Suppressor macrophage (primary cell): ENCODE measurements at places on chromosomes 11 and 22.

GRCh38 chr11:11265994-11266606, 87.0 kb downstream of the CSNK2A3 start:
- peak; percentile 63 for DNase-seq

DNA sequence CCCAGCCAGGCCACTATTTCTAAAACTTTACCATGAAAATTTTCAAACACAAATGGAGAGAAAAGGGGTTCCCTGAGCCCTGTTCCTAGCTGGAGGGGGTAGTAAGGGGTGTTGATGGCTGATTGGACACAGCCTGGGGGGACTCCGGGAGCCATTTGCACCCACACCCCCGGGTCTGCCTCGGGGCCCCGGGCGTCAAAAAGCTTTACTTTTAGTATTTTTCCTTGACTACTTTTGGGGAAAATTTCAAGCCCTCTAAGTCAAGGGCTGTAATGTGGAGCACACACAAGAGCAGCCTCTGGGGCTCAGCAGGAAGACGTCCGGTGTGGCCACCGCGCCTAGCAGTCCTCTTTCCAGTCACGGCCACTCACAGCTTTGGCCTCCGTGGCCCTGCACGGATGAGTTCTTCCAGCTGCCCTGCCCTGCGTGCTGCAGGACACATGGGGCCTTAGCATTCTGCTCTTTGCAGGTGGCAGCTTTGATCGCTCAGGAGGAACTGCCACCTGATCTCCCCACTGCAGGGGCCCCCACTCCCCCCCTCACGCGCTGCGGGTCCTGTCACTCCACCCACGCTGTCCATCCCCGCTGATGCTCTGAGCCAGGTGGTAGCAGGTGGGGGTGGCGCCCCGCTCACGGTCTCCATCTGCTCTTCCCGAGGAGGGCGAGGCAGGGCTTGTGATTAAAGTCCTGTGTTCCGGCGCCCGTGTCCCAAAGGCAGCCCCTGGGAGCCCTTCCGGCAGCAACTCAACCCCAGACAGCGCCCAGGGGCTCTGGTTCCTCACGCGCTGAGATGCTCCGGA, 14.4 kb downstream of the RNH1 start:
- DNase-seq, result no peak

- no peak for DNase-seq
Observed at GRCh38 chr11:63939397-63939891, 642 bp downstream of the NAA40 start.

GRCh38 chr22:35220221-35220620, 37.1 kb upstream of the HMGXB4 start:
- DNase-seq, result no peak

DNA sequence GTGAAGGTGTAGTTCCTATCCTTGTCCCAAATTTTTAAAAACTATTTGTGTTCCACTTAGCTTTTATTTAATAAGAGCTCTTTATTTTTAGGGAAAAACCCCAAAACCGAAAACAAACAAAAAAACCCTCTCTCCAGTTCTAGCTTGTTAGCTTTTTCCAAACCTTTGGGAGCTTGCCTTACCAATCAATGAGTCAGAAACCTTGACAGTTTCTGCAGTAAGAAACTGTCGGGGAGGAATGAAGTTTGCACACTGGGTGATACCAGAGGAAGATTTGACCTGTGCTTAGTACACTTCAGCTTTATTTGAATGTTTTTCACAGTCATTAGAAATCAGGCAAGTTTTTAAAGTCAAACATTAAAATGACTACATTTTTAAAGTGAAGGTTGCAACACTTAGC, 105.0 kb downstream of the FAT3 start:
- no peak for DNase-seq

DNA sequence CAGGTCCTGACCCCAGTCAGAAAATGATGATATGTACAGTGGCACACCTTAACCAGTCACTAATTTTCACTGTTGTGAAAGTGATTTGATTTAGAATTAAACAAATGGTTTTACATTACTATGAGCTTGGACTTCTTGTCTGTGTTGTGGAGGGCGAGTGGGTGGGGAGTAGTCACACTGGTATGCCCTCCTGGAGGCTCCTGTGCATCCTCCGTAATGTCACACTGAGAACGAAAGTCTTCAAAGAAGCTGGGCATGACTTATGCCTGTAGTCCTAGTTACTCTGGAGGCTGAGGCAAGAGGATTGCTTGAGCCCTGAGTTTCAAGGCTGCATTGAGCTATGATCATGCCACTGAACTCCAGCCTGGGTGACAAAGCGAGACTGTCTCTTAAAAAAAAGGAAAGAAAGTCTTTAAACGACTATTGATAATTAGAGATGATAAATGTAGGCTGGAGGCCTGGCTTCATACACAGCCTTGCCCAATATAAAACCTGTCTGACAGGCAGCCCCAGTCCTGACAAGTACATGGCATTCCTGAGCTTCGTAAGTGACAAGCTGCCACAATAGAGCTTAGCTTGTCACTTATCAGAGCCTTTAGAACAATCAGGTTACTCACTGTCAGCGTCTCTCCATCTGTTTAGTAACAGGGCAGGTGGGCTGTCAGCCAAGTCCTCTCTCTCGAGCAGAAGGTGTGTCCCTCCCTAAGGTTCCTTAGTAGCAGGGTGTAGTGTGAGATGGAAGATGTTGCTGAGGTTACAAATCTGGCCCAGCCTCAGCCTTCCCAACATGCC, 5.0 kb upstream of the LIMK2 start:
- DNase-seq, result no peak

GRCh38 chr11:9720290-9720630, 56.4 kb downstream of the SWAP70 start:
- DNase-seq, result peak; percentile 13

DNA sequence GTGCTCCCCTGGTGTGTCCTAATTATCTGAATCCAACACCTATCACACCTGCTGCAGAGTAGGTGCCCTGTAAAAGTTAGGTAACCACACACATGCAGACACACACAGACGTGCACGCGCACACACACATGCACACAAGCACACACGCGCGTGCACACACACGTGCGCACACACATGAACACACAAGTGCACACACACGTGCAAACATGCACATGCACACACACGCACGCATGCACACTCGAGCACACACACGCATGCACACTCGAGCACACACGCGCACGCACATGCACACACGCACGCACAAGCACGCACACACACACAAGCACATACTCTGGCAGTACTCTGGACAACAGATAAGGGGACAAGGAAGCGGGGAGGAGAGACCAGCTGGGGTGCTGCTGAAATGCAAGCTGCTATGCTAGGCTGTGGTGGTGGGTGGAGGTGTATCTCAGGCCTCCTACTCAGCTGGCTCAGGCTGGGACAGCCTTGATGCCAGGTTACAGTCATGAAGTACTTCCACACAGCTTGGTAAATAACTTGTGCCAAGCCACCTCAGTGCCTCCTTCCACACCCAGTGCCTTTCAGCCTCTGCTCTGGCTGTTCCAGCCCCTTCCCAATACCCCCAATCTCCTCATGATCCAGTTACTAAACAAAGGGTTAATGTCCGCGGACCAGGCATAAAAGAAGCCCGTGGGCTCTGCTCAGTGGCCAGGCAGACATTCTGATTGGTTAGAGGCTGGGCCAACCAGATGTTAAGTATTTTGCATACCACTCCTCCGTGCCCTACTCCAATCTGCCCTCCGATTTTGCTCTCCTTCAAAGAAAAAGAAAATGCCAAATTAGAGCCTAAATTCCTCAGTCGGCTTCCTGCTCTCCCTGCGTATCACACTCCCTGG, 374.1 kb downstream of the TENM4 start:
- DNase-seq, result no peak

DNA sequence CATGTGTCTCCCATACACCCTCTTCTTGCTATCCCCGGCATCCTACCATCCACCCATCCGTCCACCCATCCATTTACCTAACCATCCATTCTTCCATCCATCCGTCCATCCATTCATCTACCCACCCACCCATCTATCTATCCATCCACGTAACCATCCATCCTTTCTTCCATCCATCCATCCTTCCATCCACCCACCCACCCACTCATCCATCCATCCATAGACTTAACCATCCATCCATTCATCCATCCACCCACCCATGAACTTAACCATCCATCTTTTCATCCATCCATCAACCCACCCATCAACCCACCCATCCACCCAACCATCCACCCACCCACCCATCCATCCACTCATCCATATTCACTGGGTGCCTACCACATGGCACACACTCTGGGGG, 10.6 kb upstream of the CDC42EP2 start:
- no peak for DNase-seq

DNA sequence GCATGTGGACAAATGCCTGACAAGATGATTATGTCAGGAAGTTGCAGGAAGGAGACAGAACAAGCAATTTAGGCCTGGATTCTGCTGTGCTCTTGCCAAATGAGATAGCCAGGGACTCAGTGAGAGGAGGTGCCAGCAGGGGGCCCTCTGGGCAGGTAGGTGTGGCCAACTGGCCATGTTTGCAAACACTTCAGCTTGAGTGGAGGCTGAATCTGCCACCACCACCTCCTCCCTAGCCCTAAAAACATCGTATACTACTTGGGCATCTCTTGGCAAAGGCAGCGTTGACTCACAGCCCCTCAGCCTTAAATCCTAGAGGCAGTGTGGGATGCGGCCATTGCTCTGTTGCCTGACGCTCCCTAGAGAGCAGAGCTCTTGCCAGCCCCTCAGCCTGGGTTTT, 95.1 kb upstream of the PLET1 start:
- DNase-seq, result peak; percentile 49

GRCh38 chr22:44931077-44931540, 78.7 kb downstream of the PHF21B start:
- DNase-seq, result no peak

DNA sequence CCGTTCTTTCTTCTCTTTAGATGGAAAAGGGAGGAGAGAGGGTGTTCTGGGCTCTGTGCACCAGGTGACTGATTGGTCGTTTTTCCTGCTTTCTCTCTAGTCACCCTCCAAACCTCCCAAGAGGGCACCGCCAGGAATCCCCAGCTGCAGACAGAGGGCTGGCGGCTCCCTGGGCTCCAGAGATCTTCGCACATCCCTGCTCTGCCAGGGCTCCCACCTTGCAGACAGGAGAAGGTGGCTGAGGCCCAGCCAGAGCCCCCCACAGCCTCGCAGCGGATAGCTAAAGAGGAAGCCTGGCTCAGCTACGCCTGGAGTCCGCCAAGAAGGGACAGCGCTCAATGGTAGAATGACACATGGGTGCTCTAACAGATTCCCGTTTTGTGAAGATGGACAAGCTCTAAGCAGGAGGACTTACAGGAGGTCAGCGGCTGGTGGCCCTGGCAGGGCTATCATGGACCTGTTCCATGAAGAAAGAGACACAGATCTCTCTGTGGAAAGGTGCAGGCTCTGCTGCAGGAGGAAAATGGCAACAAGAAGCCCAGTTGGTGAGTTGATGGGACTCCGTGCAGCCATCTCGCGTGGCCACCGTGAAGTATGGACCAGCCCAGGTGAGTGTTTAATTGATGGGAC, 976.9 kb downstream of the BRD1 start:
- no peak for DNase-seq

GRCh38 chr11:110928391-110928790, 216.2 kb upstream of the ARHGAP20 start:
- DNase-seq, result no peak

- peak; percentile 79 for DNase-seq
Observed at GRCh38 chr11:122864386-122865115, 18.0 kb upstream of the JHY start.

- no peak for DNase-seq
Observed at GRCh38 chr22:44328326-44328725, 15.6 kb upstream of the SHISAL1 start.
